Fibroblast of mammary gland (primary cell): ENCODE measurements at places on chromosomes 6 and 20.

- DNase-seq, result no peak
Measured at GRCh38 chr6:39806278-39806677, 14.1 kb downstream of the DAAM2 start.

DNA sequence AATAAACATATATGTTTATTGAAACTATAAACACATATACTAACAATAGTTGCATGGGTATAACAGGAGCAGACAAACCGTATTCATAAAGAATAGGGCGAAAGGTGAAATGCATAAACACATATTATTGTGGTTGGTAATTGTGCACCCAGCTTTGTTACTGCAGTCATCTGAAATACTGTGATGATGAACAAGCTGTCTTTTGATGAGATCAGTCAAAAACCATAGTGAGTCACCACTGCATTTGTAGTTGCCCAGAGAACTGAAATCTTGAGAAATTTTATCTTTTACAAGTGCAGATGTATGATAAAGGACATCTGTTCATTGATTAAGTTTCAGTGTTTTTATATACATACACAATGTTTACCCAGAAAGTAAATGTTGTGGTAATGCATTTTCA is 133.7 kb downstream of the MYO6 start:
- DNase-seq, result peak; percentile 75

DNA sequence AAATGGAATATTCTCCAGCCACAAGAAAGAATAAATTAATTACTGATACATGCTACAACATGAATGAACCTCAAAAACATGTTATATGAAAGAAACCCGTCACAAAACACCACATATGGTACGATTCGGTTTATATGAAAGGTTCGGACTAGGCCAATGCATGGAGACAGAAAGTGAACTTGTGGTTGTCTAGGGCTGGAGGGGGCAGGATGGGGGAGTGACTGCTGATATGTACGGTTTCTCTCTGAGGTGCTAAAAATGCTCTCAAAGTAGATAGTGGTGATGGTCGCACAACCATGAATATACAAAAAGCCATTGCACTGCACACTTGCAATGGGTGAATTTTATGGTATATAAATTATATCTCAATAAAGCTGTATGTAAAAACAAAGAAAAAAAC is 18.3 kb downstream of the AGPAT4 start:
- no peak for DNase-seq

- DNase-seq, result no peak
Measured at GRCh38 chr6:56005426-56005825, 130.0 kb upstream of the BMP5 start.

GRCh38 chr6:42140756-42141602 is 1.4 kb downstream of the C6orf132 start:
- DNase-seq, result peak; percentile 42

DNA sequence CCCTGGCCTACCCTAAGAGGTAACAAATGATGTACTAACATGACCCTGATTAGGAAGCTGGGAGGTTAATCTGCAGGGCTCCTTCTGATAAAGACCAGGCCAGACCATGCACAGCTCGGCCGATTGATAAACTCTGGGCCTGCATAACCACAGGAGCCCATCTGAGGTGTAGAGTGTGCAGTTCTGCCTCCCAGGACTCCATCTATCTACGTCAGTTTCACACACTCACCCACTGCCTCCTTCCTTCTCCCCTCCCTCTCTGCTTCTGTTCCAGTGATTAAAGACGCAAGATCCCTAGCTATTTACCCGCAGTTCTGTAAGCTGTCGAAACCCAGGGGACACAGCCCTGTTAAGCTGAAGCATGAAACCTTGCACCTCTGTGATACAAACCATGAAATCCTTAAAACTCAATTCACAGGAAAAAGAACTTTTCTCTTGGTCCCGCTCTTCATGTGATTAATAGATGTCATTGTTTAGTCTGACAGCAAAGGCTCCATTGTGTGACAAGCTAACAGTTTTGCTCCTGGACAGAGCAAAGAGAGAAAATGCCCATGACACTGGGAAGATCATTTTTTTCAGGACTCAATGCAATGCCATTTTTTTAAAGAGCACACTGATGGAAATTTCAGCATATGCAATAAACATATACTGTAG is 470.6 kb downstream of the MAFB start:
- DNase-seq, result no peak

DNA sequence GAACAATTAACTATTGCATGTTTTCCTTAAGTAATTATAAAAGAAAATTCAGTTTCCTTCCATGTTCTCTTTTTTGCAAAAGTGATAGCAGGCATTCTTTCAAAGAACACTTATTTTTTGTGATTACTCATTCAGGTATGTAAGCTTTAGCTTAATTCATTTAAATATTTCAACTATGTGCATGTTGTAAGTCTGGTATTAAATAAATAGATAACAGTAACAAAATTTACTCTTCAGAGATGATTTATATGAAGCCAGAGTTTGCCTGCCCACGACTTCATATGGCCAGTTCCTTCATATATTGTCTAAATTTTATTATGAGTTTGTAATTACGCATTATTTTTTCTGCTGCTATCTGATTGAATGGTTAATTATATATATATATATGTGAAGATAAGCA is 110.9 kb downstream of the ADGRG6 start:
- DNase-seq, result no peak

DNA sequence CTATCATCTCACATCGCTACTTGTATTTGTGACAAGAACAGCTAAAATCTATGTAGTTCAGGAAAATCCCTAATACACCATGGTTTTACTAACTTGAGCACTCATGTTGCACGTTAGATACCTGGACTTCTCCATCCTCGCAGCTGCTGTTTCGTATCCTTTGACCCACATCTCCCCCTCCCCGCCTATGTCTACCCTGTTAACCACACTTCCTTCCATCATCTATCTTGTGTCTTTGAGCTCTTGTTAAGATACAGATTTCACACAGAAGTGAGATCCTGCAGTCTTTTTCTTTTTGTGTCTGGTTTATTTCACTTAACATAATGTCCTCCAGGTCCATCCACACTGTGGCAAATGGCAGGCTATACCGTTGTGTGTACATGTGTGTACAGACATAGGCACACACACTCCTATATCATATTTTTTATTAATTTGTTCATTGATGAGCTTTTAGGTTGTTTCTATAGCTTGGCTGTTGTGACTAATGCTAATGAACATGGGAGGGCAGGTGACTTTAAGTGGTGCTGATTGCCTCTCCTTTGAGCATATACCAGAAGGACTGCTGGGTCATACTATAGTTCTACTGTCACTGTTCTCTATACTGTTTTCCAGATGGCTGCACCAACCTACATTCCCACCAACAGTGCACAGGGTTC is 117.8 kb downstream of the WDR27 start:
- no peak for DNase-seq

GRCh38 chr20:24469116-24469893 is at the start of gene SYNDIG1:
Gene SYNDIG1 (plus strand): TSS chr20:24469629. CDS start chr20:24543098, 73,469 bp downstream.
- DNase-seq, result no peak

DNA sequence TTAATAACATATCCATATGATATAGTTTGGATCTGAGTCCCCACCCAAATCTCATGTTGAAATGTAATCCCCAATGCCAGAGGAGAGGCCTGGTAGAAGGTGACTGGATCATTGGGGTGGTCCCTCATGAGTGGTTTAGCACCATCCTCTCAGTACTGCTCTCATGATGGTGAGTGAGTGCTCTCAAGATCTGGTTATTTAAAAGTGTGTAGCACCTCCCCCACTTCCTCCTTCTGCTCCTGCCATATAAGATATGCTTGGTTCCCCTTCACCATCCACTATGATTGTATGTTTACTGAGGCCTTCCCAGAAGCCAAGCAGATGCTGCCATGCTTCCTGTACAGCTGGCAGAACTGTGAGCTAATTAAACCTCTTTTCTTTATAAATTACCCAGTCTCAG is 22.9 kb downstream of the IRF4 start:
- DNase-seq, result no peak

GRCh38 chr6:32046450-32047083 is 8.4 kb downstream of the CYP21A2 start:
- peak; percentile 20 for DNase-seq

GRCh38 chr6:135854799-135855198 is 3.3 kb downstream of the PDE7B start:
- DNase-seq, result no peak

DNA sequence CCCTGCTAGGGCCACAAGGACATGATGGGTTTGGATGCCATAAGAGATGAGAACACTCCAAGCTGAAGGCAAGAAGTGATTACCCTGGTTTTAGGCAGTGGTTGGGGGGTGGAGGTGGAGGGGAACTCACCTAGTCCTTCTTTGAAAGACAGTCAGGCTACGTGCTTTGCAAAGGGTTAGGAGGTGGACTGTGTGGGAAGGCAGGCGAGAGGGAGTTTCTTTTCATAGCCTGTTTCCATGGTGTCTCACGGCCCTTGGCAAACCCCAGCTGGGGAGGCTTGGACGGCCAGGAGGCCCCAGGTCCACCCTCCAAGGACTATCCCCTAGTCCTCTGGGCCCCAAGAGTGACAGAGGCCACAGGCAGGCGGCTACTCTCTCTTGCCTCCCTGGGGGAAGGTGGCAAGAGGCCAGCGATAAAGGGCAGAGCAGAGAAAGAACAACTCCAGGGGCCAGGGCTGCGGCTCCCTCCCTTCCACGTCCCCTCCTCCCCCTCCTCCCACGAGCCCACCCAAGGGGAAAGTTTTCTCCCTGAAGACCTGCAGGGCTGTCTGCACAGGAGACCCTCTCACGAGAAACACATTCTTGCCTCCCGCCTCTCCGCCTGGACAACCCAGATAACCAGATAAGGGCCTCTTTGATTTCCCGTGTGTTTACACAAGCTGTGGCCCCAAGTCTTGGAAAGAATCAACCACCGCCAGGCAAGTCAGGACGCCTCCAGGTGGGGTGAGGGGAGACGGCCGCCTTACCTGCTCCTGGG is 74.4 kb downstream of the NOL4L start:
- DNase-seq, result no peak

- peak; percentile 98 for DNase-seq
Measured at GRCh38 chr6:26157251-26158075, 70.2 kb downstream of the HFE start.

DNA sequence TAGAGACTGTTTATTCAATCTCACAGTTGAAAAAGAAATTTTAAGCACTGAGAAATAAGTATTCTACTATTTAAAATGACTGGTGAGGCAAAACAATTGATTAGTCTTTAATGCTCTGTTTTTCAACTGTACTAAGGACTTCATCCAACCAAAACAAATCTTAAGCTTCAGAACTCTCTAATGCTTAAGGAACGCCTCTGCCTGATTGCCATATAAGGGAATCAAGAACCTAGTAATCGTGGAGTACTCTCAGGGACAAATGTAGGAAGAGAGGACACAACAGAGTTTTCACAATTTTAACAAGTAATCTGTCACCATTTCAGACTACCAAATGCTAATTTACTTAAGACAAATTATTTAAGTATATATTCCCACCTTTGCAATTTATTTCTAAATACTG is 16.1 kb downstream of the FBXO30 start:
- peak; percentile 29 for DNase-seq

DNA sequence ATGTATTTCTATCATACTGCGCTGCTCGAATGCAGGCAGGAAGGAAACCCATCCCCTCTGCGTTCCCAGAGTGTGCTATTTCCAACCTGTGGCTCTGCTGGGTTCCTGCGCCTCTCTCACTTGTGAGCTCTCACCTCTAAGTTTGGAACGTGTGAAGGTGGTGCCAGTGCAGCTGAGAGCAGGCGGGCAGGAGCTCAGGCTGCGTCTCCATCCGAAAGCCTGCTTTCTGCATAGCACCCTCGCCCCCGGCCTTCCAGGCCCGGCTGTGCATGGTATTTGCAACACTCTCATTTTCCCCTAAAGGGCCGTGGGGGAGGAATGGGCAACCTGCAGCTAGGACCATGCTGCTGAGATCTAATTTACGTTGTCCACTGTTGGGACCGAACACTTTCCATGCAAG is 288.0 kb upstream of the TSHZ2 start:
- DNase-seq, result no peak

DNA sequence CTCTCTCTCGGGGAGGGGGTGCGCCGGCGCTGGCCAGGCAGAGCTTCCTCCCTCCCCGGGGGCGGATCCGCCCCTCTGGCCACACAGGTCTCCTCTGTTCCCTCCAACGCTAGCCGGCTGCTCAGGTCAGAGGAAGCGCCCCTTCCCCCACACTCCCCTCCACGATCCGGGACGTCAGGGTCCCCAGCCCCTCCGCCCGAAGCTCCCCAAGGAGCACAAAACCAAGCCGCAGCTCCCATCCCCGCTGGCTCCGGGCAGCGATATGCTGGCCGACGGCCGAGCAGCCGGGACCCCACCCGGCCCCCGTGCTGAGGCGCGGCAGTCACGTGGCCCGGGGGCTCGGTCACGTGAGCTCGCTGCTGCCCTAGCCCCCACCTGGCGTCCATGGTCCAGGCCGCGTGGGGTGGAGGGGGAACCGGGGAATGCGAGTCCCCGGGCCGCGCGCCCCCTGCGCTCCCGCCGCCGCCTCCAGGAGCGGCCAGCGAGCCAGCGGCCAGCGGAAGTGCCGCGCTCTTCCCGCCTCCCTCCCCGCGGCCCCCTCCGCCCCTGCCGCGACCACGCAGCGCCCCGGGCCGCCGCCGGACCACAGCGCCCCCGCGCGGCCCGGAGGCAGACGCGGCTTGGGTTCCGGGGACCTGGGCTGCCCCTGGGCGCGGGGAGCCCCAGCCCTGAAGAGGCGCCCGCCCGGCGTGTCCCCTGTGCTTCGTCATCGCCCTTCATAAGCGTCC is at the start of gene SLC35B2:
Gene SLC35B2, minus strand, starts transcription at position 504 of the 728 bp plus-strand sequence. Its CDS starts 118 bp downstream, at position 386.
- peak; percentile 49 for DNase-seq

DNA sequence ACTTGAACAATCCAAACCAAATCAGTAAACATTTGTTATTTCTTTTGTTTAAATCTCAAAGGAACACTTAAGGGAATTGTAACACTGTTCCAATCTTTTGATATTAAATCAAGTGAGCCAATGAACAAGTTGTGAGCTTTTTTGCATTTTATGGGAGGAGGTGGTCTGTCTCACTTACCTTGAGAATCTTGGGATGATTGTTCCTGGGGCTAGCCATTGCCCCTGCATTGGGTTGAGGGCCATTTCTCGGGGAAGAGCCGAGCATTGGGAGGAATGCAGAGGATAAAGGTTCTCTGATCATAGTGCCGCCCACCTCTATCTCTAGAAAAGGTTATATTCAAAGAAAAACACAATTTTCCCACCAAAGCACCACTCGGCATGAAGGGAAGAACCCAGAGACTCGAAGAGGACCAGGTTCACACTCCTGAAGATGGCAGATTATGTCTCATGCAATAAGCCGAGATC is 13.8 kb upstream of the TFB1M start:
- no peak for DNase-seq

- no peak for DNase-seq
Measured at GRCh38 chr6:32790306-32790705, 26.5 kb downstream of the HLA-DOB start.

DNA sequence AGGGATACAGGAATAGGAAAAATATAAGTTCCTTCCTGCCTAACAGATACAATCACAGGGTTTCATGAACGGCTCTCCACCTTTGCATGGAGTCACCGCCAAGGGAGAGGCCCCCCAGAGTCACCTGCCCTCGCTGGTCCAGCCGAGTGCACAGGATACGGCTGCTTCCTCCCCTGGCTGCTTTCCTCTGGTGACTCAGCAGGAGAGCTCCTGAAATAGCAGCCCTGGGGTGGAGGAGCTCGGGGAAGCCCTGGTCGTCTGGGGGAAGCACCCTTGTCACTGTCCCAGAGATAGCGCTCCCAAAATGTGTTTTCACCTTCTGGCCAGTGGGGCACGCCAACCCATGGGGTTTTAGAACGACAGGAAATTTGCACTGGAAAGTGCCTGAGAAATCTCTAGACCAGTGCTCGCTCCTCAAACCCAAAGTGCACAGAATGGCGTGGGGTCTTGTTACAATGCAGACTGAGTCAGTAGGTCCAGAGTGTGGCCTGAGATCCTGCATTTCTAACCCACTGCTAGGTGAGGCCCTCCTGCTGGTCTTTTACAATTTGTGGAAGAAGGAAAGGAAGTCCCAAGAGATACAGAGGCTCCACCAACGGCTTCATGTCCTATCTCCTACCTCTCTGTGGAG is 35.9 kb upstream of the FAM50B start:
- no peak for DNase-seq
